ENCODE measurements at places on chromosomes 4 and X.

GRCh38 chrX:149286940-149287349 lies 218.2 kb downstream of the IDS start:
- peak; percentile 25 for DNase-seq

DNA sequence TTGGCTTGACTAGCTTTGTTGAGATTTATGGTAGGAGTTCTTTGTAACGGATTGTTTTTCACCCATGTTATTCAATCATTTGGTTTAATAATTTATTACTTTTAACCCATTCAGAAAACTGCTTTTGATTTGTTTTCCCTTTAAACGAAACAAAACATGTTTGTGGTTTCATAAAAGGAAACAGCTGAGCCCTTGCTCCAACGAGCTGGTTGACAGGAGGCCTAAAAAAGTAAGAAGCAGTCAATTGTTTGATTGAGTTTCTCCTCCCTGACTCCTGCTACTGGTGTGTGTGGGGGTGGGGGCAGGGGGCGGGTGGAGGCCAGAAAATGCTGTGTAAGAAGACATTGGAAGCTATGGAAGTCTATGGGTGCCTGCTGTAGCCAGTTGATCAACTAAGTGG lies 102.8 kb downstream of the CHRDL1 start:
- DNase-seq: no peak

- no peak for DNase-seq
Observed at GRCh38 chr4:165133150-165133549, 20.5 kb upstream of the TMEM192 start.

GRCh38 chrX:101415180-101416145 lies 7.4 kb downstream of the HNRNPH2 start:
- no peak for DNase-seq

GRCh38 chrX:117985241-117985640 lies 131.4 kb downstream of the KLHL13 start:
- DNase-seq: no peak

- no peak for DNase-seq
Observed at GRCh38 chr4:72283357-72283756, 251.6 kb downstream of the NPFFR2 start.

- DNase-seq: no peak
Observed at GRCh38 chrX:290476-291166, 9.4 kb downstream of the PLCXD1 start.

- DNase-seq: no peak
Observed at GRCh38 chr4:142128529-142128928, 492.1 kb downstream of the IL15 start.
